CD8-positive, alpha-beta T cell (primary cell): ENCODE measurements at places on chromosomes 2 and 18.

- DNase-seq = no peak
These were observed 26.8 kb downstream of the ABI2 start for GRCh38 chr2:203354966-203355365.

GRCh38 chr2:183950673-183951072 lies 647.7 kb upstream of the ZNF804A start:
- no peak for DNase-seq

DNA sequence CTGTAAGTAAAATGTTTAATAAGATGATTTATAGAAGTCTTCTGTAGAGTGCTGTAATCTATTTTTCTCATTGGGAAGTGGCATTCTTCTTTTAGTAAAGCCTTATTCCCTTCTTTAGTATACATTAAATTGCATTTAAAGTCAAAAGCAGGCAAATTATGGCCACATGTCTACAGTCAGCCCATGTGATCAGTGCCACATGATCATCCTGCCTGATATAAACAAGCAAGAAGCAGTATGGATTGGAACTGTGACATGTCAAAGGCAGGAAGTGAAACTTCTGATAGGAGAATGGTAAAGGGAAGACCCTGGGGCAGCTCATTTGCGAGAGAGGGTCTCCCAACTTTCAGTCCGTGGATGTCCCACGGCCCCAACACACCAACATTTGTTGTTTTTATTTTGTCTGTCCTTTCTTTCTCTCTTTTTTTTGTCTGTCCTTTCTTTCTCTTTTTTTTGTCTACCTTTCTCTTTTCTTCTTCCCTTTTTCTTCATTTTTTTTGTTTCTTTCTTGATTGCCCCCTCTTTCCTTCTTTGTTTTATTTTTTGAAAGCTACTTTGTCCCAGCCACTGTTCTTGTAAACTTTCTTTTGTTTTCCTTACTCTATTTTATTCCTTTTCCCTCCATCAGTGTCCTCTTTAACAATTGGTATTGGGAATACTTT lies 154.9 kb downstream of the DTNA start:
- no peak for DNase-seq

DNA sequence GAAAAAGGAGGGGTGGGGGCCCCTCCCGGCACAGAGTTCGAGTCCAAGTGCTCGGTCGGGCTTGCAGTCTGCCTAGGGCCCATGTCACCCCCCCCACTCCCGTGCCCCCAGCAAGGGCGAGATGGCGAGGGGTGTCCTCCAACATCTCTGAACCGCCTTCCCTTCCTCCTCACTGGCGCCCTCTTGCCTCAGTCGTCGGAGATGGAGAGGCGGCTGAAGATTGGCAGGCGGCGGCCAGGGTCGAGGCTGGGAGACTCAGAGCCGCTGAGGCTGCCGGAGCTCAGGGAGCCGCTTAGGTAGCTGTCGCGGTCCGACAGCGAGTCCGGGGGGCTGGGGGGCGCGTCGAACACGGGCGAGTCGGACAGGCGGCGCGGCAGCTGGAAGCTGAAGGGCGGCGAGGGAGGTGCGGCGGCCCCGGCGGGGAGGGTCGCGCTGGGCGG lies 2.3 kb downstream of the ZFP36L2 start:
- peak; percentile 88 for DNase-seq

DNA sequence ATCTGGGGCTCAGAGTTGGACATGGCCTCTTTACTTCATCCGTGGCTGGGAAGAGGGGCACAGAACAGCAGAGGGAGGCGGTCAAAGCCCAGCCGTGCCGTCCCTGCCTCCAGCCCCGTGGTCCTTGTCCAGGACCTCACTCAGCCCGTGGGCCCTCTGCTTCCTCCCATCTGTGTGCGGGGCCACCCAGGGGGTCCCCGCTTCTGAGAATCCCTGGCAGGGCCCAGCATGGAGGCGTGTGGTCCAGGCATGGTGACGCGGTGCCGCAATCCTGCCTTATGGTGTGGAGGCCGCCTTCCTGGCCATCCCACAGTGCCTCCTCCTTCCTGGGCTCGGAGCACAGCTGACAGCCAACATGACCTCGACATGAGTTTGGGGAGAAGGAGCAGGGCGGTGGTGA lies 232.6 kb downstream of the FAM210A start:
- no peak for DNase-seq

DNA sequence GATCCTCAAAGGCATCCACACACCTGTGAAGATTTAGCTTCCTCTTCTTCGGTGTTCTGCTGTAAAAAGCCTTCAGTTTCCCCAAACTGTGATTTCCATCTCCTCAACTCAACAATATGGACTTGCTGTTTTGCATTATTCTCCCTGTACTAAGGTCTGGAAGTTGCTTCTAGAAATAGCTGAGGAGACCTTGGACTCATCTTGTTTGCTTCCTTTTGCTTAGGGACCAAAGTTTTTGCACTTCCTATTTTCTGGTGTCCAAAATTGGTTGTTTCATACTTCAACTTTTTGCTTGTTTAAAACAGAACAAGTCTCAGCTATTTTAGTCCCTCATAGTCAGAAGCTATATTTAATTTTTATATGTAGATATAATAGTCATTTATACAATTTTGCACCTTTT lies 201.9 kb upstream of the COPS8 start:
- DNase-seq = no peak

- DNase-seq = no peak
These were observed 79.0 kb downstream of the CIB4 start for GRCh38 chr2:26561918-26562810.

DNA sequence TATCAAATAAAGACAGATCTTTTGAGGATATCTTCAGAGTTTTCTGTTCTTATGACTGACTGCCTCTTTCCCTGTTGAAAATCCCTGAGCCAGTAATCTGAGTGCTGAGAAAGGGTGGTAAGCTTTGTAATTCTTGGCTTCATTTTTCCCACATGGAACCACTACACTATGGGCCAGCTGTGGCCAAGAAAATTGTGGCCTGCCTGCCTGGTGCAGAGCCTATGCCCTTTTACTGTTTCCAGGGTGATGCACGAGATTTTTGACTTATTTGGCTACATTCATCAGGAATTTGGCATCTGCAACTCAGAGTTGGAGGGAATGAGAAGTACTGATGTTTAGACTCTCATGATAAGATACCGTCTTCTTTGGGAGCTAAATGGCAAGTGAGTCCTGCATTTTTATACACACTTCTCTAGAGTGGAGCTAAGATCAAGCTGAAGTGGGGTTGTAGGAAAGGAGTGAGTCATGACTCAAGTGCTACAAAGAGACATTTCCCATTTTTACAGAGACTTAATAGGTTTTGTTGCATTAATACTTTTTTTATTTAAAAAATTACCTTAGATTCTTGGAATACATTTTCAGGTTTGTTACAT lies 328.2 kb upstream of the CDH7 start:
- DNase-seq = no peak

DNA sequence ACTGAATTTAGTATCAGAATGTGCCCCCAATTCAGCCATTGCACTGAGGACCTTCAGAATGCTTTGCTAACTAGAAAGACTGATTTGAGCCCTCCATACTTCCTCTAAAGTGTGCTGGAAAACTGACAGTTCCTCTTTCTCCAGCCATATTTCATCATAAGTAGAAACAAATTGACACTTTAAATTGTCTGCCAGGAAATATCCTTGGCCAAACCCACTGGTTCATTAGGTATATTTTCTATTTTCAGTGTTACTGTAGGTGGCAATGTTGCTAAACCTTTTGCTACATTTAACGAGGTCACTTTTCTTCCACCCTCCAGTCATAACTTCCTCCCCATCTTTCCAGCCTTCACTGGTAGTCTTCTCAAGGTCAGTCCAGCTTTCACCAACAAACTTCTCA lies 21.5 kb downstream of the SP5 start:
- DNase-seq = peak; percentile 7

DNA sequence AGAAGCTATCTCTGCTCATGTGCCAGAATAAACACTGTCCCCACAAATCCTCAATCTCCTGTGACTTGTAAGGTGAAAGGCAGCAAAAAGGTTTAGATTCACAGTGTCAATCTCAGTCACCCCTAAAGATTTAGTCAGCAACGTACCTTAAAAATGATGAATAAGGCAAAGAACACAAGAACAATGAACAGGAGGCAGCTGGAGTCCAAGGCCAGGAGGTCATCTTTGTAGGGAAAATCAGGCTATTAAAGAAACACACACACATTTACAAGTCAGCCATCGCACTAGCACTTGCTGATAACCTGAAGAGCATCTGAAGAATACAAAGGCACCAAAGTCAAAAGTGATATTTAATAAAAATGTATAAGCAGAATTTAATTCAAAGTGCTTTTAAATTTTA lies 16.6 kb downstream of the LAPTM4A start:
- no peak for DNase-seq

GRCh38 chr2:146481629-146482028 lies 1363.2 kb upstream of the ACVR2A start:
- DNase-seq = no peak

- no peak for DNase-seq
These were observed 512.8 kb upstream of the POU3F3 start for GRCh38 chr2:104340879-104341828.

- no peak for DNase-seq
These were observed 11.4 kb upstream of the IL1R2 start for GRCh38 chr2:101980368-101980767.

GRCh38 chr2:201349601-201350000 lies 7.5 kb downstream of the FLACC1 start:
- DNase-seq = no peak

DNA sequence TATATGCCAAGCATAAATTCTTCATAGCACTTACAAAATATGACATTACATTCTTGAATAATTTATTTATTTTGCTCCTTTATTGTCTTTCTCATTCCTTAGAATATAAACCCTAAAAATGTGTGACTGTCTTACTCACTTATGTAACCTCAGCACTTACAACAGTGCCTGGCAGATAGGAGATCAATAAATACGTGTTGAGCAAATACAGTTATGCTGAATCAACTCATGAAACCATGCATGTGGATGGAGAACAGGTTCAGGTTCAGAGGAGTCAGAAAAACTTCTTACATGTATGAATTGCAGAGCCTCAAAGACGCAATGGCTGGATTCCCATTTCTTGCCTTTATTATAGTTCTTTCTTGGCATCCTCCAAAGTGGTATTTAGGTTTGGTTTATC lies 659.4 kb upstream of the CHAC2 start:
- no peak for DNase-seq

- DNase-seq = no peak
These were observed 77.0 kb downstream of the ARHGEF33 start for GRCh38 chr2:38966678-38967077.

- peak; percentile 67 for DNase-seq
These were observed 90.5 kb downstream of the NDUFA10 start for GRCh38 chr2:239934571-239935171.

GRCh38 chr2:166375195-166375735 lies 479 bp downstream of the SCN9A start:
- DNase-seq = no peak

GRCh38 chr2:190713471-190713870 lies 64.6 kb downstream of the NAB1 start:
- DNase-seq = no peak

DNA sequence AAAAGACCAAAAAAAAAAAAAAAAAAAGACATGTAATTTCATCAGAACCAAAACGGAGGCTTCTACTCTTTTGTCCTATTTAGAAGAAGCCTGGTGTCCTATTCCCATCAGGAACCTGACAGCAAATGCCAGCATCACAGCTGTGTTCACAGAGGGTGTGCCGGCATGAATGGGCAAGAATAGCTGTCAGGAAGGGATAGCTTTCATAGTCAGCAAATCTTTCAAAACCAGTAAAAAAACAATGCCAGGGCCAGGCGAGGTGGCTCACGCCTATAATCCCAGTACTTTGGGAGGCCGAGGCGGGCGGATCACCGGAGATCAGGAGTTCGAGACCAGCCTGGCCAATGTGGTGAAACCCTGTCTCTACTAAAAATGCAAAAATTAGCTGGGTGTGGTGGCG lies 231.8 kb upstream of the PXDN start:
- no peak for DNase-seq

DNA sequence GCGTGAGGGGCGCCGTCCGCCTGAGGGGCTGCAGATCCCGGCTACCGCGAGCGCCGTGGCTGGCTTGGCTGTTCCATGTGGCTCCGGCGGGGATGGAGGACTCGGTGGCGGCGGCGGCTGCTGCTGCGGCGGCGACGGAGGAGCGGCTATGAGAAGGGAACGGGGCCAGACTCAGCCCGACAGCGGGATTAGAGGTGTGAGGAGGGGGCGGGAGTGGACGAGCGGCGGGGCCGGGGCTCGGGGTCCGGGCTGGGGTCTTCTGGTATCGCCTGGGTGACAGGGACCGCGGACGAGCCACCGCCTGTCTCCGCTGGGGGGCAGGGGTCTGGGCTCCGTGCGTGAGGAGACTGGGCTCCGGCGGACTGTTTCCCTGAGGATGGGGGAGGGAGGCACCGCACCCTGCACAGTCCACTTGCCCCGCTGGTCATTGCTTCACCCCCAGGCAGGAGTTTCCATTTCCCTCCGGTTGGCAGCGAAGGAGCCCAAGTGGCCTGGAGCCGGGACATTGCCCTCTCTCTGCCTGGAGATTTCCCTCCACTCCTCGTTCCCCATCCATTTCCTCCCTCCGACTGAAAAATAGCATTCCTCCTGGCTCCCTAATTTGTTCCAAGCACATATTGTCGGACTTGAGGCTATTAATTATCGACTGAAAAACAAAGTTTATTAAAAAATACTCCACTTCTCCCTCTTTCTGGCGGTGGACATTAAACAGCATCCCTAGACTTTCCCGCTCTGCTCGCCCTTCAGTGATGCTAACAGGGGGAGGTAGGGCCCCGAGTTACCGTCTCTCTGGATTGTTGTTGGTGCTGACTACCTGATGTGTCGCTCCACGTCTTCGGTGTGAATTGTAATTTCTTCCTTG lies 577 bp downstream of the EHBP1 start:
- DNase-seq = no peak

DNA sequence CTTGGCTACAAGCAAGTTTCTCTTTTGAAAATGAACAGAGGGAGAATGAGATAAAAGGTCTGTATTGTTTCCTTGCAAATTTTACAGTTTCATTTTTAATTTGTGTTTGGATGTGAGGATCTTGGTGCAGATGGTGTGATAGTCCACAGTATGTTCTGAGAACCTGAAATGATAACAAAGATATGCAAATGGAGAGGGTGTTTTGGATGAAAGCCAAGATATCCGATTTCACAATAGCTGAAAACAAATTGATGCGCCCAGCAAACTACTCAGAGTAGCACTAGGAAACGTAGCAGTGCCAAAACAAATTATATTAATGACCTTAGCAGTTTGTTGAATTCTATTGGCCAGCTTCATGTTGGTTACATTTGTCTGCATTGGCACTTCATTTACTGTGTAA lies 683.5 kb downstream of the TMEM182 start:
- no peak for DNase-seq

DNA sequence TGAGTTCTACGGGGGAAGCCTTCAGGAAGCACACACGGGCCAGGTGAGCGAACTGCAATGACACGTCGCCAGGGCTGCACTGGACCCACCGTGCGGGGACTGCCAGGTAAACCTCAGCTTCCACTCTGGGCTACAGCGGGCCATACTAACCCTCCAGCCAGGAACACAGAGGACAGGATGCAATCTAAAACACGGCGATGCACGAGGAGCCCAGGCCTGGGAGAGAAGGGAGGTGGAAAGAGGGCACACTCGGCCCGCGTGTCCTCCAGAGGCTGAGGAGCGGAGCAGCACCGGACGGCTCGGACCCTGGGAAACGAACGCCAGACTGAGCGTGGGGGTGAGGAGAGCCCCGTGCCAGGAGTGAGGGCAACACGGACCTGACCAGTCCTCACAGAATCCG lies 69.3 kb downstream of the HDAC4 start:
- DNase-seq = no peak
